ENCODE measurements at places on chromosomes 13 and 19.
A peak's percentile ranks its signal among the peaks of the same experiment; 100 is the strongest.

GRCh38 chr13:102651892-102652291 is 43.0 kb downstream of the METTL21C start:
- no peak for DNase-seq

GRCh38 chr13:112616586-112617362 is 28.8 kb upstream of the TUBGCP3 start:
- DNase-seq: no peak

- no peak for DNase-seq
Measured at GRCh38 chr13:44447783-44448321, 74.2 kb downstream of the SERP2 start.

- DNase-seq: no peak
Measured at GRCh38 chr13:57314897-57315520, 148.0 kb downstream of the PRR20E start.

DNA sequence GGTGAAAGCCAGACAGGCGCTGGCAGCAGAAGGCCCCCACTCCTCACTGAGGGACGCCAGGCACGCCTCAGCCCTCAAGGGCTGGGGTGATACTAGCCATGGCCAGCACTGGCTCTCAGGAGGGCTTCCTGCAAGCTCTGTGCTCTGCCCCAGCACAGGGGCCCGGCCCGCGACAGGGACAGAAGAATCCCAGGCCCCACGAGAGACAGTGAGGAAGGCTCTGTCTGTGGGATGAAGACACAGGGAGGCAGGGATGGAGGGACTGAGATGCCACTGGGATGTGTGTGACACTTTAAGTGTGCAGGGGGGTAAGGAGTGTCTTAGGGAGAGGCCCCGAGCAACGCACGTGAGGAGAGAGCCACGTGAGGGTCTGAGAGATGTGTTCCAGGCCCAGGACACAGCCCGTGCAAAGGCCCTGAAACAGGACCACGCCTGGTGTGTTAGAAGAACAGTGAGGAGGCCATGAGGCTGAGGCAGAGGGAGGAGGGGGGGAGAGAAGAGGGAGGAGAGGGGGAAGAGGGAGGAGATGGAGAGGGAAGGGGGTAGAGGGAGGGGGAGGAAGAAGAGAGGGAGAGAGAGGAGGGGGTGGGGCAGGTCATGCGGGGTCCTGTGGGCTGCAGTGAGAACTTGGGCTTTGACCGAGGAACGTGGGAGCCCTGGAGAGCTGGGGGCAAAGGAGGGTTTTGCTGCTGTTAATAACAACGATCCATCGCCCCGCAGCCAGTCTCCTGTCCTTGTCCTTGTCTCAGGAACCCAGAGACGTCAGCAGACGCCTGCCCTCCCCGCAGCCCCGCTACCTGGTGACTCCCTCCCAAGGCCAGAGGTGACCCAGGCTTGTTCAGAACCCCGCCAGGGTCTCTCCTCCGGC is 7.2 kb downstream of the RPL36 start:
- peak; percentile 77 for DNase-seq

DNA sequence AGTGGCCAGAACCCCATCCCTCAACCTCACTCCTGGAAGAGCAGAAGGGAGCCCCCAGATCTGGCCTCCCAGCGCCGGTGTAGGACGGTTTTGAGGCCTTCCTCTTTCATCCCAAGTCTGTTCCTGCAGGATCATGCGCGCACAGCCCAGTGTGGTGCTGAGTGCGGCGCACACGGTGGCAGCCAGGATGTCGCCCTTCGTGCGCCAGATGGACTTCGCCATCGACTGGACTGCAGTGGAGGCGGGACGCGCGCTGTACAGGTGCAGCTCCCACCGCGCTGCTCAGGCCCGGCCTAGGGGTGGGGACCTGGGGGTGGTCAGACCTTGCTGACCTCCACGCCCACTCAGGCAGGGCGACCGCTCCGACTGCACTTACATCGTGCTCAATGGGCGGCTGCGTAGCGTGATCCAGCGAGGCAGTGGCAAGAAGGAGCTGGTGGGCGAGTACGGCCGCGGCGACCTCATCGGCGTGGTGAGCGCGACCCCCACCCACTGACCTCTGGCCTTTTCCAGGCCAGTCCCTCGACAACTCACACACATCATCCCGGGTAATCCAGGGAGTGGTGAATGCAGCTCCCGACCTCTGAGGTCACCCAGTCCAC is 14.8 kb downstream of the PNPLA6 start:
- DNase-seq: no peak

DNA sequence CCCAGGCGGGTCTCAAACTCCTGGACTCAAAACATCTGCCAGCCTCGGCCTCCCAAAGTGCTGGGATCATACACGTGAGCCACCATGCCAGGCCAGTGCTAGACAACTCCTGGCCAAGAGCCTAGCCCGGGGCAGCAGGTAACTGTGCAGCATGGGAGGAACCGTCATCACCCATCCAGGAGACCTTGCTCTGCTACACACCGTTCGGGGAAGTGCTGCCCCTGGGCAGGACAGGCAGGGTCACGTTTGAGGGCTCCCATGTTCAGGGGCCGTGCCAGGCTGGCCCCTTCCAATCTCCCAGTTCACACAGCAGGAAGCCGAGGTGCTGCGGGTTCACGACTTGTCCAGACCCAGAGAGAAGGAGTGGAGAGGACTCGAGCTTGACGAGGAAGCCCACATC is 35.1 kb downstream of the NAXD start:
- DNase-seq: no peak

- peak; percentile 30 for DNase-seq
Measured at GRCh38 chr19:19268453-19269385, 4.4 kb downstream of the TM6SF2 start.

- DNase-seq: no peak
Measured at GRCh38 chr19:45567609-45568008, 17.0 kb downstream of the OPA3 start.

GRCh38 chr13:49220036-49220855 is at the start of gene MLNR:
TSS of gene MLNR (plus strand) at chr13:49220338. CDS start at chr13:49220338, 0 bp downstream.
- DNase-seq: peak; percentile 89

DNA sequence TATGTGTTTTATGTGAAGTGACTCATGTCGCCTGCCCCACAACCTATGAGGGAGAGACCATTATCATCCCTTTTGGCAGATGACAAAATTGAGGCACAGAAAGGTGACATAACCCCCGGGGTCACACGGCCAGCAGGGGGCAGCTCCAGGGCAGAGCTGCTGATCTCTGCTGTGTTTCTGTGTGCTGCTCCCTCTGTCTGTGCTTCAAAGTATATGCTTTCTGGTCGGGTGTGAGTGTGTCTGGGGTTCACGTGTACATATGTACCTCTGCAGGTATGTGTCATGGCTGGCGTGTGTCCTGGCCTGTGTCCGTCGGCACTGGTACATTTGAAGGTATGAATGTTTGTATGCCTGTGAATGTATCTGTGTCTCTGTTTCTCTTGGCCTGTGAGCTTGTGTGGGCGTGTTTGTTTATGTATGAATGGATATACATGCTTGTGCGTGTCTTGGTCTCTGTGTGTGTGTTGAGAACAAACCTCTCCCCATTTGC is 7.1 kb downstream of the LIPE start:
- DNase-seq: peak; percentile 94

DNA sequence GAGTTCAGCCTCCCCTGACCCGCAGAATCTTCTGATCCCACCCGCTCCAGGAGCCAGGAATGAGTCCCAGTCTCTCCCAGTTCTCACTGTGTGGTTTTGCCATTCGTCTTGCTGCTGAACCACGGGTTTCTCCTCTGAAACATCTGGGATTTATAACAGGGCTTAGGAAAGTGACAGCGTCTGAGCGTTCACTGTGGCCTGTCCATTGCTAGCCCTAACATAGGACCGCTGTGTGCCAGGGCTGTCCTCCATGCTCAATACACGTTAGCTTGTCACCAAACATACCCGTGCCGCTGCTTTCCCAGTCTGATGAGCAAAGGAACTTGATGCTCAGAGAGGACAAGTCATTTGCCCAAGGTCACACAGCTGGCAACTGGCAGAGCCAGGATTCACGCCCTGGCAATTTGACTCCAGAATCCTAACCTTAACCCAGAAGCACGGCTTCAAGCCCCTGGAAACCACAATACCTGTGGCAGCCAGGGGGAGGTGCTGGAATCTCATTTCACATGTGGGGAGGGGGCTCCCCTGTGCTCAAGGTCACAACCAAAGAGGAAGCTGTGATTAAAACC is 1.1 kb upstream of the APOE start:
- DNase-seq: peak; percentile 83

- no peak for DNase-seq
Measured at GRCh38 chr13:84130495-84131114, 248.3 kb upstream of the SLITRK1 start.

- DNase-seq: peak; percentile 65
Measured at GRCh38 chr19:58368561-58369360, 6.2 kb upstream of the ZNF497 start.

GRCh38 chr13:66689628-66690027 is 540.5 kb downstream of the PCDH9 start:
- DNase-seq: no peak

- DNase-seq: no peak
Measured at GRCh38 chr19:57242821-57243220, 2.4 kb downstream of the ZNF805 start.

DNA sequence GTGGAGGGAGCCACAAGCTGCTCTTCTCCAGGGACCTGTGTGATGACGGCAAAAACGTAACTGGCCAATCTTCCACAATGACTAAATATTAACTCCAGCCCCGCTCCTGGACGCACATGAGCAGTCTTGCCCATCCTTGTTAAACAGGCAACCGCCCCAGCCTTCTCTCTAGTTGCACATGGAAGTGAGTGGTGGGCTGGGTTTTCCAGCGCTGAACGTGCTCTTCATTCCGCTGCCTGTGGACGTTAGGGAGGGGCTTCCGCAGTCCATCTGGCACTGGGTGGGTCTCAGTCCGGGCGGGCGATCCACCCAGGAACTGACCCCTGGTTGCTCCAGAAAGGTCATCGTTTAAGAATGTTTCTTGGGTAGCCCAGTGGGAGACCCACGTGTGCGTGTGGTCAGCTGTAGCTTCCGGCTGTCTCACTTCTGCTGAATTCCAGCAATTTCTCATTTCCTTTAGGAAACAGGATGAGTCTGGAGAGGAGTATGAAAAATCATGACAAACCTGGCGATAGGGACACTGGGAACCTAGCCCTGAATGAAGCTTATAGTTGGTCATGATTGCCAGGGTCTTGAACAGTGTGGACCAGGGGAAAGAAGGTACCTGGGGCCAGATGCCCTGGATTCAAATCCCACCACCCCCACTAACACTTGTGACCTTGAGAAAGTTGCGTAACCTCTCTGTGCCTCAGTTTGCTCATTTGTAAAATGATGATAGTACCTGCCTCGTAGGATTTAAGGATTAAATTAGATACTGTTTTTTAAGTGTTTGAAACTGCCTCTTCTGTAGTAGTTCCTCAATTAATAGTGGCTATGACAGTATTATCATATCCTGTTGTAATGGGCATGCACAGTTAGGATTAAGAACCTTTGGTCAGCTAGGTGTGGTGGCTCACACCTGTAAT is 92.6 kb downstream of the SIPA1L3 start:
- DNase-seq: peak; percentile 90

GRCh38 chr19:1780272-1780958 is 27.1 kb downstream of the ONECUT3 start:
- DNase-seq: peak; percentile 95

DNA sequence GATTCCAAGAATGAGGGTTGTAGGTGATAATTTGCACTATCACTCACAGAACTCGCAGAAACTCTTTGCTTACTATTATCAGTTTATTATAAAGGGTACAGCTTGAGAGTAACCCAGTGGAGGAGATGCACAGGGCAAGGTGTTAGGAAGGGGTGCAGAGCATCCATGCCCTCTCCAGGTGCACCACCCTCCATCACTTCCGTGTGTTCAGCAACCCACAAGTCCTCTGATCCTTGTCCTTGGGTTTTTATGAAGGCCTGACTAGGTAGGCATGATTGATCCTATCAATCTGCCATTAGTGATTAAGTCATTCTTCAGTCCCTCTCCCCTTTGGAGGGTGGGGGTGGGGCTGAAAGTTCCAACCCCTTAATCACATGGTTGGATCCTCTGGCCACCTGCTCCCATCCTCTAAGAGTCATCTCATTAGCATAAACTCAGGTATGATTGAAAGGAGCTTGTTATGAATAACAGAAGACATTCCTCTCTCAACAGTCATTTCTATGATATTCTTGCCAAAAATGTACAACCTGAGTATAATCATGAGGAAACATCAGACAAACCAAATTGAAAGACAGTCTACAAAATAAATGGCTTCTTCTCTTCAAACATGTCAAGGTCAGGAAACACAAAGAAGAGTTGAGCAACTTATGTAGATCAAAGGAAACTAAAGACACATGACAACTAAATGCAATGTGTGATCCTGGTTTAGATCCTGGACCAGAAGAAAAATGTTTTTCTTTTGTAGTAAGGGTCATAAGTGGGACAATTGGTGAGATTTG is 225.4 kb downstream of the PCCA start:
- no peak for DNase-seq

GRCh38 chr19:4807188-4807587 is 15.7 kb downstream of the FEM1A start:
- DNase-seq: no peak

- DNase-seq: peak; percentile 86
Measured at GRCh38 chr19:50794074-50794875, 4.1 kb downstream of the ACP4 start.

DNA sequence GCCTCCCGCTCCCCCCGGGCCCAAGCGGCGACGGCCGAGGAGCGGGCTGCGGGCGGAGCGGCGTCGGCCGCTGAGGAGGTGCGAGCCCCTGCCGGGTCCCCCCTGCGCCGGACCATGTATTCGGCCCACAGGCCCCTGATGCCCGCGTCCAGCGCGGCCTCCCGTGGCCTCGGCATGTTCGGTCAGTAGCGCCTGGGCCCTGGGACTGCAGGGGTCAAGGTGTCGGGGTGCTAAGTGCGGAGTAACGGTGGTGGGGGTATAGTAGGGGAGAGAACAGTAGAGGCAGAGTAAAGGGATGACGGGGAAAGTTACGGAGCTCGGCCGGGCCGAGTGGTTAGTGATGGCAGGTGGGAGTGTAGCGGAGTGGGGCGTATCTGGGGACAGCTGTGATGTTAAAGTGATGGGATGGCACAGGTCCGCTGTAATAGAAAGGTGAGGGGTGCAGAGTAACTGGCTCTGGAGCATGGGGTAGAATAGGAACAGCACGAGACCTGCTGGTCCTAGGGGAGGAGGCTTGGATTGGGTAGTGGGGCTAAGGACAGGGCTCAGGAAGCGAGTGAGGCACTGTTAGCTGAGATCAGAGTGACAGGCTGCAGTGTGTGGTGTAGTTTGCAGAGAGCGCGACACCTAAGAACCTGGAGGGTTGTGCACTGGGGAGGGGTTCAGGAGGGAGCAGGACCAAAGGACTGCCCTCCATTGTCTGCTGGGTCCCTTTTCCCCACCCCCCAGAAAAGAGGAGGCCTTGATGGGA is 15.7 kb downstream of the CIC start:
- peak; percentile 87 for DNase-seq

DNA sequence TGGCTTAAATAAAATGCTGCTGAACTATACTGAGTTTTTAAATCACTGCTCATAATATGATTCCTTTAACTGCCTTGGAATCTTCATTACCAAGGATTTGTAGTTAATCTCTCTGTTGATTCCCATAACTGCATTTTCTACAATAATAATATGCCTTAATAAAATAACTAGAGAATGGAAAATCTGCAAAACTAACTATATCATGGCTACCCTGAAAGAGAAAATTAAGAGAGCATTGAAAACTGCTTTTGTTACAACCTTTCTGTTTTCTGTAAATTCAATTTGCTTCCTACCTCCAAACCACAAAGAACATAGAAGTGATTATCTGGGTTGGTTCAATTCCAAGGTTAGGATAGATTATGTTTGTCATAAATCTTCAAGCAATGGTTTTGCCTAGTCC is 202.8 kb upstream of the ATXN8OS start:
- no peak for DNase-seq

GRCh38 chr13:39597838-39598237 is 5.2 kb downstream of the LHFPL6 start:
- DNase-seq: peak; percentile 70

Data from osteoblast (primary cell).